A673 (cell line): ENCODE measurements at places on chromosomes 3 and 15. TPM values are rescaled to one million over a fixed set of nuclear protein-coding genes. Genes with fewer than 3 reads are reported as not detected.
A peak's percentile ranks its signal among the peaks of the same experiment; 100 is the strongest.

DNA sequence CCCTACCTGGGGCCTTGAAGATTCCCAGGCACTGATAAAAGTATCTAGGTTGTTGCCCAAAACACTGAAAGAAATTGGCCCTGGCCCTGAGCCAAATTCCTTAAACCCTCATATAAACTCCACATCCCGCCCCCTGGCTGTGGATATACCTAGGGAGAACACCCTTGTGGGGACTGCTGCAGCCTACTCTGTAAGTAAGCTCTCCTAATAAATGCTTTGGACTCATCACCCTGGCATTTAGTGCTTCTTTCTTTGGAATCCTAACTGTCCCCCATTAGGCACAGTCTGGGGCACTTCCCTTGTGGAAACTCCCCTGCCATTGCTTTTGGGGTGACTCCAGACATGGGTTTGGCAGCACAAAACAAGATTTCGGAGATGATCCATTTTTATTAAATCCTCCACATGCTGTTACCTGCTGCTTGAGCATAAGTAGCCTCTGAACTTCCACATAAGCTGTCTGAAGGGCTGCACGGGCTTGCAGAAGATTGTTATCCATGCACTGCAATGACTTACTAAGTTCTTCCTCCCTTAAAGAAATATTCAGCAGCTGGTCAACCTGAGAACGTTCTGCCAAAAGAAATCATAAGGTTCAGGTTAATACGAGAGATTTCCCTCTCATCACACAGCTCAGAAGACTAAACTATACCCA, 46.4 kb downstream of the ZNF106 start:
- H3K4me1 ChIP-seq, result no peaks in the 10 kb centered on the region
- no peak overlapping the region for H3K4me3 ChIP-seq
- H3K27ac ChIP-seq, result no peak overlapping the region
- peaks cover 41% of the 10 kb centered on the region for H3K36me3 ChIP-seq

DNA sequence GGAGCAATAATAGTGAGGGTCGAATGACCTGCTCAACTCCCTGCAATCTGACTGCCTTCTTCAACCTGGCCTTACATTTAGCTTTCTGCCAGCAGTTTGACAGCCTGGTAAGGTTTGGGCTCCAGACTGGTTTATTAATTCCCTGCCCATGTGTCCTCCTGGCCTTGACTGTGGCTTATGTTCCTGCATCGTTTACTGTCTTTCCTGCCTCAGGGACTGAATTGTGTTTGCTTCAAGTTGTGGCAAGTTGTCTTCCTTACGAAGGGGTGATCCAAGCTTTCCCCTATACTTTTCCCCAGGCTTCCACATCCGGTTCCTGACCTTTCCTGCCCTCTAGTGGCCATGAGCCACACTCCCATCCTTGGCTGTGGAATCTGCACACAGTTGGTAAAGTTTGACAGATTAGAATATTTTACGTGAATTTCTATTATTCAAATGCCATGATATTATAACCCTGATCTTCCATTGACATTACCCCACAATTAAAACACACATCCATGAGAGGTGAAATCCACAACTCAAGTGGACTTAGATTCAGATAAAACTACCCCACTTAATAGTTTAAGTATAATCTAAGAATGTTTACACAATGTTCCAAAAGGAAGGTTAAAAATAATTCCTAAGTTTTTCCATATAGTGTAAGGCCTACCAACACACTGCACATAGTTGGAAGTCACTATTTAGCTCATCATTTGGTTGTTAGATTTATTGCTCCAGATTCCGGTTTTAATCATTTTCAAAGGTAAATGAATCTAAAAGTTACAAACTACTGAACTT, 95.7 kb downstream of the NEDD4 start:
- peaks cover 17% of the 10 kb centered on the region for H3K4me1 ChIP-seq
- peak; percentile 81 for DNase-seq
- no peaks in the 10 kb centered on the region for H3K27me3 ChIP-seq
- no peaks in the 10 kb centered on the region for H3K36me3 ChIP-seq

- peak; percentile 72 for DNase-seq
- peaks cover 14% of the 10 kb centered on the region for H3K4me1 ChIP-seq
- no peak overlapping the region for H3K4me3 ChIP-seq
- no peak overlapping the region for H3K27ac ChIP-seq
- no peaks in the 10 kb centered on the region for H3K27me3 ChIP-seq
Observed at GRCh38 chr3:141656771-141657170, 81.3 kb upstream of the RNF7 start.

- H3K4me3 ChIP-seq, result no peak overlapping the region
- no peaks in the 10 kb centered on the region for H3K27me3 ChIP-seq
- H3K4me1 ChIP-seq, result no peaks in the 10 kb centered on the region
- no peaks in the 10 kb centered on the region for H3K36me3 ChIP-seq
- no peak for DNase-seq
Observed at GRCh38 chr3:171838218-171838720, 4.9 kb upstream of the TMEM212 start.

GRCh38 chr3:124483915-124484470, 246.3 kb upstream of the UMPS start:
- no peak overlapping the region for H3K27ac ChIP-seq
- H3K4me3 ChIP-seq, result no peak overlapping the region
- DNase-seq, result no peak
- H3K4me1 ChIP-seq, result peaks cover 2% of the 10 kb centered on the region
- no peaks in the 10 kb centered on the region for H3K36me3 ChIP-seq

DNA sequence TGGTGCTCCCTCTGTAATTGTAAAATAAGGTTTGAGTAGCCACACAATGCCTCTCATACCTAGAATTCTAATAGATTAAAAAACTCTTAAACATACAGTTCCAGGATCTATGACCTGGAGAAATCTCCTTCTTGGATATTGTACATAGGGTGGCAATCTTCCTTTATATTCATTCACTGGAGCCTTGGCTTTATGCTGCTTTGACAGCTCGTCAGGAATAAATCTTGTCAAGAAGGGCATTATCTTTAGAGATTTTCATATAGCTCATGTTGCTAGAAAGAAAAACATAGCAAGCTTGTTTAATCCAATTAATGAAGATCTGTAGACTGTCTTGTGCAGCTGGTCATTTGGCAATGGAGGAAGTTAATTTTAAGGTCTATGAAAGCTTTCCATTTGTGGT, 131.1 kb downstream of the PYDC2 start:
- peaks cover 9% of the 10 kb centered on the region for H3K4me1 ChIP-seq
- H3K36me3 ChIP-seq, result no peaks in the 10 kb centered on the region
- H3K4me3 ChIP-seq, result no peak overlapping the region
- DNase-seq, result peak; percentile 39
- no peaks in the 10 kb centered on the region for H3K27me3 ChIP-seq

DNA sequence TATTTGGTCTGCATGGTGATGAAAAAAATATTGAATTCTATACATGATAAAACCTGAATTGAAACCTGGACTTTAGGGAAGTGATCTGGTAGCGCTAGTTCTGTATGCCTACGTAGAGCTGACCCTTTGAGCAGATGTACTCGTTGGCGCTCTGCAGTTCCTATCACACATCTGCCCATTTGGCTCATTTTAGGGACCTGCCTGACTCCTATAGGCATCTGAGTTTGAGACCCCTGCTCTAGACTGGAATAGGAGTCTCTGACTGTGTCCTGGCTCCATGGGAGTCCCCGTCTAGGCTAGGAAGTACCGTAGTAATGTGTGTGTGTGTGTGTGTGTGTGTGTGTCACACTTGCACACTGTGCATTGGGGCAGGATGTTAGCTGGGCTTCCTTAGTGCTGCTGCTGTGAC, 21.2 kb downstream of the STARD5 start:
- H3K27me3 ChIP-seq, result no peaks in the 10 kb centered on the region
- H3K36me3 ChIP-seq, result no peaks in the 10 kb centered on the region
- H3K4me1 ChIP-seq, result no peaks in the 10 kb centered on the region
- no peak overlapping the region for H3K27ac ChIP-seq
- DNase-seq, result no peak

- H3K27me3 ChIP-seq, result no peaks in the 10 kb centered on the region
- H3K36me3 ChIP-seq, result no peaks in the 10 kb centered on the region
- H3K4me3 ChIP-seq, result no peak overlapping the region
- H3K4me1 ChIP-seq, result no peaks in the 10 kb centered on the region
- no peak overlapping the region for H3K27ac ChIP-seq
- no peak for DNase-seq
Observed at GRCh38 chr15:26790118-26790517, 17.3 kb upstream of the GABRB3 start.

GRCh38 chr15:54101664-54102270, 123.5 kb downstream of the UNC13C start:
- H3K27ac ChIP-seq, result no peak overlapping the region
- H3K36me3 ChIP-seq, result no peaks in the 10 kb centered on the region
- no peak for DNase-seq
- no peak overlapping the region for H3K4me3 ChIP-seq

The LYZL4 gene
- total RNA-seq, result not detected in 2 replicates

- peak; percentile 62 for DNase-seq
- no peak overlapping the region for H3K4me3 ChIP-seq
- peaks cover 20% of the 10 kb centered on the region for H3K4me1 ChIP-seq
- H3K36me3 ChIP-seq, result no peaks in the 10 kb centered on the region
- no peaks in the 10 kb centered on the region for H3K27me3 ChIP-seq
Observed at GRCh38 chr3:103006526-103007183, 571.8 kb downstream of the ZPLD1 start.

DNA sequence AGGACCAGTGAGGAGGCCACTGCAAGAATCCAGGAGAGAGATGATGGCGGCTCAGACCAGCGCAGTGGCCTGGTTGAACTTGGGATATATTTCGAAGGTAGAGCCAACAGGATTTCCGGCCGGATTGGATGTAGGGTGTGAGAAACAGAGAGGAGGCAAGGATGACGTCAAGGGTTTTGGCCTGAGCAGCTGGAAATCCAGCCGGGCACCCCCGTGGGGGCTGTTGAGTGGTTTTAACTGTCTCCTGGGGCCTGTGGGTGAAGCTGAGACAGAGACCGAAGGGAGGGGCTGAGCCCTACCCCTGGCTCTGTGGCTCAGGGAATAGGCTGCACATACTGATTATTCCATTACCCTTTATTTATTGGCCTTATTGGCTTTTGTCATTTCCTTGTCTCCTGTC, 45.7 kb downstream of the EXOG start:
- H3K36me3 ChIP-seq, result no peaks in the 10 kb centered on the region
- peak; percentile 31 for DNase-seq
- no peak overlapping the region for H3K27ac ChIP-seq
- H3K27me3 ChIP-seq, result no peaks in the 10 kb centered on the region

The ROPN1B gene
- total RNA-seq, result not detected in 2 replicates

DNA sequence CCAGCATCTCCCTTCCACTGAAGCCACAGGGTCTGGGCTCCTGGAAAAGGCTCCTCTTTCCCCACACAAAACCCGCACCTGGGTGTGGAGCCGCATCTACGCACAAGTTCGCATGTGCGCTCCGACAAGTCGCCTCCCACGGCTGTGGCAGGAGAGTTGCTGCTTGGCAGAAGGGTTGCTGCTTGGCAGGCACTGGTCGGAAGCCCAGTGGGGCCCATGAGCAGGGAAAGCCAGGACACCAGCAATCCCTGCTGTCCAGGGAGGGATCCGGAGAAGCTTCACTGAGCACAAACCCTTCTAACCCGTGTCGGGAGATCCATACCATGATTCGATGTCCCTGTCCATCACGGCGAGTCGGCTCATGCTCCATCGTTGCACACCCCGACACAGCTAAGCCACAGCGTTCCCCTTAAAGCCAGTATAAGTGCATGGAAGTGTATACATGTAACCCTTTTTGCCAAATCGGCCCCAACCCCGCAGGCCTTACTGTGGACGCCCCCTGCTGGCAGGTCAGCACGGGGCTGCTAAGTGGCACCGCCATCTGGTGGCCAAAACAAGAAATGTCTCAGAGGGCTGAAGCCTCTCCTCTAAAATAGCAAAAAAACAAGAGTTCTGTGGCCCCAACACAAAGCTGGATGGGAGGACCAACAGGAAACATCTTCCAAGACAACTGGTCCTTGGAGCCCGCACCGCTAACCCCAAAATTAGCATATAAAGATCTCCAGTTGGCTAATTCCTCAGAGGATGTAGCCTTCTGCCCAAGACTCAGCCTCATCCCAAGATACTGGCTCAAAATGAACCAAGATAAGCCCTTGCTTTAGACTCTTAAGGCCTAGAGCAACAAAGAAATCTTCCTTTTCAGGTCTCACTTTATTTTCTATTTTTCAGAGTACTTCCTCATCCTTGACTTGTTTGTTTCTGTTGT, 8.3 kb downstream of the ANKRD63 start:
- H3K36me3 ChIP-seq, result no peaks in the 10 kb centered on the region
- peak; percentile 89 for DNase-seq
- no peak overlapping the region for H3K27ac ChIP-seq
- no peak overlapping the region for H3K4me3 ChIP-seq

GRCh38 chr3:59321881-59322540, 272.2 kb upstream of the CFAP20DC start:
- no peak for DNase-seq
- H3K27me3 ChIP-seq, result no peaks in the 10 kb centered on the region
- H3K27ac ChIP-seq, result no peak overlapping the region
- no peaks in the 10 kb centered on the region for H3K36me3 ChIP-seq
- H3K4me3 ChIP-seq, result no peak overlapping the region
- H3K4me1 ChIP-seq, result no peaks in the 10 kb centered on the region

The MAP4 gene
- total RNA-seq, result 105 and 110 TPM in 2 replicates

The SPATA16 gene
- total RNA-seq, result not detected in 2 replicates

The GPR15 gene
- not detected in 2 replicates for total RNA-seq

DNA sequence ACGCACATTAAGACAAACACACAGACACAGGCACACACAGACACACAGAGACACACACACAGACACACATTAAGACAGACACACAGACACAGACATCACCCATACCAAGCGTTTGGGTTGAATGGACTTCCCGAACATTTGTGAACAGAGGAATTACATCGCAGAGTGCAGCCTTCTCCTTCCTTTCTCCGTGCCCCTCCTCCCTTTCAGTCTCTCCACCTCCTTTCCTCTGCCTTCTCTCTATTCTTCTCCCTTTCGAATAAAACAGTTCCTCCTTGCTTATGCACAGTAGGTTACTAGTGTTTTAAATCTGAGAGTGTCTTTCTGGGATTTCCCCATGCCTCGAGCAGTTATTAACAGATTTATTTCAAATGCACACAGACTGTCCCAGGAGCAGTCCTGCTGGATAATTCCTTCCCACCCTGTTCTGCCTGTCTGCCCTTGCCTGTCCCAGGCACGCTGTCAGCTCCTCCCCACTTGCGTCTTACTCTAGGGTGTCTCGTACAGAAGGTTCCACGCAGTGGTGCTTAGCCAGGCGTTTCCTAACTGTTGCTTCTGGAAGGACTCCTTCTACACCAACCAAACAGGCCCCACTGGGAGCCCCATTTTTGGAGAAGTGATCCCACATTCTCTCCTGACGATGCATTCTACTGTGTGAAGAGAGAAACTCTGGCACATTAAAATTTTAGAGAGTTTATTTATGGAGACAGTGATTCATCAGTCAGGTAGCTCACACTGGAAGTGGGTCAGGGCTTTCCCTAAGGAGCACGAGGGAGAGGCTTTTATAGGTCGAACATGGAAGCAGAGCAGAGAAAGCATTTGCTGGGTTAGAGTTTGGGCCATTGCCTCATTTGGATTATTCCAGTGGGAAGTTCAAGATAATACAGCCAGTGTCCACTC, 163.8 kb downstream of the SV2B start:
- no peak overlapping the region for H3K27ac ChIP-seq
- no peaks in the 10 kb centered on the region for H3K27me3 ChIP-seq
- H3K4me1 ChIP-seq, result no peaks in the 10 kb centered on the region
- no peak for DNase-seq
- no peaks in the 10 kb centered on the region for H3K36me3 ChIP-seq
- no peak overlapping the region for H3K4me3 ChIP-seq

- peak overlapping the region; percentile 96 for H3K27ac ChIP-seq
- H3K27me3 ChIP-seq, result no peaks in the 10 kb centered on the region
- peaks cover 14% of the 10 kb centered on the region for H3K36me3 ChIP-seq
- peak overlapping the region; percentile 90 for H3K4me3 ChIP-seq
- no peak for DNase-seq
- peaks cover 7% of the 10 kb centered on the region for H3K4me1 ChIP-seq
Observed at GRCh38 chr15:44535523-44536301, 1.2 kb upstream of the EIF3J start.

The SEMA3B gene
- 0.43 and 2.0 TPM in 2 replicates for total RNA-seq

- no peak for DNase-seq
- peaks cover 15% of the 10 kb centered on the region for H3K4me1 ChIP-seq
- H3K27ac ChIP-seq, result no peak overlapping the region
- H3K27me3 ChIP-seq, result no peaks in the 10 kb centered on the region
Observed at GRCh38 chr15:77834276-77834990, 201.7 kb upstream of the LINGO1 start.
